HFF-Myc (cell line): ENCODE measurements at places on chromosomes 2 and 18.

DNA sequence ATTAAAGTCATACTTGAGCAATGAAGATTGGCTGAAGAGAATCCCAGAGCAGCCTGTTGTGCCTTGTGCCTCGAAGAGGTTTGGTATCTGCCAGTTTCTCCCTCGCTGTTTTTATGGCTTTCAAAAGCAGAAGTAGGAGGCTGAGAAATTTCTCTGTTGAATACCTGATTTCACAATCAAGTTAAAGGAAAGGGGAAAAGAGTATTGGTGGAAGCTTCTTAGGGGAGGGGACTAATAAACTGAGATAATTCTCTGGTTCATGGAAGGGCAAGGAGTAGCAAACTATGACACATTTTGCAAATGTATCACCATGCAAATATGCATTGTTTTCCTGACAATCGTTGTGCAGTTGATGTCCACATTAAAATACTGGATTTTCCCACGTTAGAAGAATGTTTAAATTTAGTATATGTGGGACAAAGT, at the start of gene IL1B:
IL1B (minus strand) TSS at position 85 of the 423 bp plus-strand sequence. CDS start 550 bp downstream, outside the sequence.
- no peak for DNase-seq

DNA sequence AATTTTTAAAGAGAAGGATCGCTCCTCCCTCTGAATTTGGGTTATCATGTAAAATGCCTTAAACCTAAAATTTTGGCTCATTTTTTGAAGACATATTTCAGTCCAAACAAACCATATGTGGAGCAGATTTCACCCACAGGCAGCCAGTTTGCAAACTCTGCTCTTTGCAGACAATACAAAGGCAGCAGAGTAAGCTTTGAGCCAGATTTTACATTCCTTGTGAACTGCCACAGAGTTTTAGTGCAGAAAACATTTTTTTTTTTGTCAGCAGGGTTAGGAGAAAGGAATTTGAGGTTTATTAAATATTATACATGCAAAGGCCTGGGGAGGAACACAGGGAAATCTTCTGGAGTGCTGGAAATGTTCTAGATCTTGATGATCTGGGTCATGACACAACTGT, 171.9 kb upstream of the FN1 start:
- no peak for DNase-seq

GRCh38 chr2:12222554-12222953, 476.1 kb downstream of the LPIN1 start:
- DNase-seq: no peak

- no peak for DNase-seq
Measured at GRCh38 chr2:65232636-65233035, 5.0 kb downstream of the ACTR2 start.

DNA sequence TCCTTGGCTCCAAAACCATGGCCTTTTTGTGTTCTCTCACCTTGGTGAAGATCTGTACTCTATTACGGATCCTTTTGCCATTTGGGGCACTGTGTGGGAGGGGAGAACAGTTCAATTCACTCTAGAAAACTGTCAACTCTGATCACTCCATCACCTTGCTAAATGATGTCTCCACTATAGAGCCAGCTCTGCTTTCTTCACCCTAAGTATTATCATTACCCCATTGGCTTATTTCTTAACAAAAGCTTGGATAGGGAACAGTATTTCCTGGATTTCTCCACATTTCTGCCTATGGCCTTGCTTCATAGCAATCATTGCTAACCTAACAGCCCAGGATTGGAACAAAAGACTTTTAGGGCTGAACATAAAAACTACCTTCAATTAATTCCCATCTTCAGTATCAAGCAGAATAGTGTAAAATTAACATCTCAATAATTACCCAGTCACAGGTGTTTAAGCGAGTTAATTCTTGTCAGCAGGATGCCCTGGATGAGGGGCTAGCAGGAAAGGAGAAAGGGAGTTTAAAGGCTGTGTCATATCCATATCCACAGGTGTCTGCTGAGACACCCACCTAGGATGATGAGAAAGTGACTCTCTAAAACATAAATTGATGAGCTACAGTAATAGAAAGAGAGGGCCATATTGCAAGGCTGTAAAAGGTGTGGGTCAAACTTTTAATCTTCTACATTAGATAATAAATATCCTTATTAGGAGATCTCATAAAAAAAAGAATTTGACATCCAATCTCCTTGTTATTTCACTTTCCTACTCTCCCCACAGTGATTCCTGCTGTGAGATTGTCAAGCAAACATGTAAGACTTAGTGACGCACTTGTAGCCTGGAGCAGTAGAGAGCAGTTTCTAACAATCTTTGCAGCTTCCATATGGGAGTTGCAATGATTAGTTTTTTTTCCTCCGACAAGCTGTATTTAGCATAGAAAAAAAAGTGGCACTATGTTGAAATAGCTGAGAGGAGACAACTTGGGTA, 589.5 kb upstream of the NXPH2 start:
- no peak for DNase-seq
